ENCODE measurements at places on chromosomes 1 and 21.

DNA sequence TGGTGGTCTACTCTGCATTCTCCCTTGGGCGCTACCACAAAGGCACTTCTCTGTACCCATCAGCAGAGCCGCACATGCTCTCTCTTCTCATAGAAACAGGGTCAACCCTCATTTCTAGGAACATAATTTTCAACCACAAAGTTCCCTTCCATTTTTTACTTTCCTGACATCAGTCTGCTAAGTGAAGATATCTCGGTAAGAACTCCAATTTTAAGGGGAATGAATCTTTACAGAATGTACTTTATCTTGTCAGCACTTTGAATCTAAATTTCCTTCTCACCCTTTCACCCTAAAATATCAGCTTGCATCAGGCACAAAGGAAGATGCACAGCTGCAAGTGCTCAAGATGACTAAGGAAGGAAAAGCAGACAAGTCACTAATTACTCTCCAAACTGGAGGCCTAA, 545.9 kb downstream of the SMYD3 start:
- no peak for DNase-seq

GRCh38 chr1:82979593-82980236, 1019.2 kb downstream of the TTLL7 start:
- DNase-seq: peak; percentile 47

DNA sequence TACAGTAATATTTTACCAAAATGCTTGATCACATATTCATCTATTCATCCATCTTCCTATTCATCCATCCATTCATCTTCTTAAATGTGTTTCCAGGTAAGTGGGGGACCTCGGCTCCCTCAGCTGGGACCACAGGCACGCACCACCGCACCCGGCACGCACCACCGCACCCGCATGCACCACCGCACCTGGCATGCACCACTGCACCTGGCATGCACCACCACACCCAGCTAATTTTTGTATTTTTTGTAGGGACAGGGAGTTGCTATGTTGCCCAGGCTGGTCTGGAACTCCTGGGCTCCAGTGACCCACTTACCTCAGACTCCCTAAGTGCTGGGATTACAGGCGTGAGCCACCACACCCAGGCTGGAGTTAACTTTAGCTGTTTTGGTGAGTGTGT, 21.2 kb downstream of the ACTRT2 start:
- no peak for DNase-seq

DNA sequence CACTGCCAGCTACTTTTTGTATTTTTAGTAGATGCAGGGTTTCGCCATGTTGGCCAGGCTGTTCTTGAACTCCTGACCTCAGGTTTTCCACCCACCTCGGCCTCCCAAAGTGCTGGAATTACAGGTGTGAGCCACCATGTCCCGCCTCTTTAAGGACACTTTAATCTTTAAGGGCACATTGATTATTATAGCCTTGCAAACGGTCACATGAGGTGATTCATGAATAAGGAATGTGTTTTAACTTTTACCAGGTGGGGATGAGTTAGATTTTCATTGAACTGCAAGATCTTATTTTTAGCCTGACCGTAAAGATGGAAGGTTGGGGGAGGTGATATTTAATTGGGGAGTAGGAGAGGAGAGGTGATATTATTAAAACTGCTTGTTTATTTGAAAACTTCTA, 61.9 kb downstream of the TBCE start:
- no peak for DNase-seq

DNA sequence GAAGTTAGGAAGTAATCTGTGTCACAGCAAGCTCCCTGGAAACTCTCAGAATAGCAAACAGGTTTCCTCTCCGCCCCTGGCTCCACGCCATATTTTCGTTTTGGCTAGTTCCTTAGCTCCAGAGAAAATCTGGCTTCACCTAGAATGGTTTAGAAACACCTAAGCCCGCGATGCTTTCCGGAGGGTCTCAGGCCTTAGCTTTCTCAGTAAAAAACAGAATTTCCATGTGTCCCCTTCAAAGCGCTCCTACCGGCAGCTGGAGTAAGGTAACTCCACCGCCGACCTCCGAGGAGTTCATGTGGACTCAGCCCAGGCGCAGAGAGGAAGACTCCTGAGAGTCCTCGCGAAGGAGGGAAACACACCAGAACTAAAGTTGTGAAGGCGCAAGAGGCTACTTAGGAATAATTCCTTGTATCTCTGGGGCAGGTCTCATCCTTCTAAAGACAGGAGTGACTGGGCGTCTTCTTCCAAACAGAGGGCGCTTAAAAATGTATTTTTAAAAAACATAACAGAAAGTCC, 406 bp downstream of the KIAA0040 start:
- no peak for DNase-seq

DNA sequence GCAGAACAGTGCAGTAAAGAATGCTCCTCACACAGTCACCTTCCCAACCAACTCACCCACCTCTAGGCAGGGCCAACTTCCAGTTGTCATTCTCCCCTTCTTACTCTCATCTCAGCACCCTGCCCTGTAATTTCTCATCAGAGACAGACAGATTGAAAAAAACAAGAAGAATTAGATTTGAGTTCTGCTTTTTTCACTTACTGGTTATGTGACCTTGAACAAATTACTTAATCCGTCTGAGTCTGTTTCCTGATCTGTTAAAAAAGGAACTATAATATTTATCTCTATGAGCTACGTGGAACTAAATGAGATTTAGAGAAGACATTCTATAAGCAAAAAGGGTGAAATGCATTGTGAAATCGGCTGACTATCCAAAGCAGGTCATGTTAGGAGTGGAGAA, 330.3 kb downstream of the ZNF326 start:
- DNase-seq: no peak

DNA sequence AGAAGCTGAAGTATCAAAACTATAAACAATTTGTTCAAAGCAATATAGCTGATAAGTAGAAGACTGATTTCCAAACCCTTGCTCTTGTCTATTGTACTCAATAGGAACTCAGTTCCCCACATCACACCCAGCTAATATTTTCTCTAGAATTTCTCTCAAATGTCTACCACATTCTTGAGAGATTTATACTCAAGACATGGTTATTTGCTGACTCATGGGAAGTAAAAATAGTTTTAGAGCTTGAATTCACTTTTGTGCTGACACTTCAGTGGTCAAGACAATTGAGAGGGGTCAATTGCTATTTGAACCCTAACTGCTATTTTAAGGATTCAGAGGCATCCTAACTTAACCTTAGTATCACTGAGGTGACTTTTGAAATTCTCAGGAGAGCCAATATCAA, 99.0 kb downstream of the TNNI3K start:
- DNase-seq: no peak
